ENCODE measurements at places on chromosomes 1 and 21. TPM values are rescaled to one million over a fixed set of nuclear protein-coding genes. Genes with fewer than 3 reads are reported as not detected.

The PTGER3 gene
- total RNA-seq, result 0.38 TPM

- DNase-seq, result peak; percentile 61
- H3K36me3 ChIP-seq, result peaks cover 13% of the 10 kb centered on the region
- no peaks in the 10 kb centered on the region for H3K27me3 ChIP-seq
- H3K4me1 ChIP-seq, result no peaks in the 10 kb centered on the region
- H3K4me3 ChIP-seq, result no peak overlapping the region
Measured at GRCh38 chr1:231357831-231358354, 19.8 kb downstream of the SPRTN start.

DNA sequence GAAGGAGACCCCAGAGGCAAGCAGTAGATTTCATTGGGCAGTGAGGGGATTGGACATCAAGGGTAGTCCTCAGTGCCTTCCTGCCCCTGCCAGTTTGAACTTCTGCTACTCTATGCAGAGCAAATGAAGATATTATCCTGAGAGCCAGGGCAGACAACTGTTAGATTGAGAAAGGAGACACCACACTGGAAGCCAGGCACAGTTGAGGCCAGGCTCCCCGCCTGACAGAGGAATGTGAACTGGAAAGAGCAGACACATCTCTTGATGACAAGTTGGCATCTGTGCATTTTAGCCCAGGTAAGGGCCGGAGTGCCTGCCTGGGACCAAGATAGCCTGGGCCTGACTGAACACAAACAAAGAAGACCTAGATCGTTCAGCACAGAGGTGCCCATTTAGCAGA, 16.0 kb downstream of the SH3BGR start:
- H3K4me3 ChIP-seq, result no peak overlapping the region
- H3K27ac ChIP-seq, result no peak overlapping the region
- no peaks in the 10 kb centered on the region for H3K36me3 ChIP-seq
- no peaks in the 10 kb centered on the region for H3K27me3 ChIP-seq

The DMBX1 gene
- 5.6 TPM for total RNA-seq

- H3K4me3 ChIP-seq, result no peak overlapping the region
- peak overlapping the region; percentile 7 for H3K27ac ChIP-seq
- no peaks in the 10 kb centered on the region for H3K27me3 ChIP-seq
- H3K4me1 ChIP-seq, result peaks cover 5% of the 10 kb centered on the region
- DNase-seq, result no peak
- H3K36me3 ChIP-seq, result peaks cover 1% of the 10 kb centered on the region
Measured at GRCh38 chr1:39047374-39048229, 21.5 kb downstream of the NDUFS5 start.

The FCRL4 gene
- total RNA-seq, result not detected

DNA sequence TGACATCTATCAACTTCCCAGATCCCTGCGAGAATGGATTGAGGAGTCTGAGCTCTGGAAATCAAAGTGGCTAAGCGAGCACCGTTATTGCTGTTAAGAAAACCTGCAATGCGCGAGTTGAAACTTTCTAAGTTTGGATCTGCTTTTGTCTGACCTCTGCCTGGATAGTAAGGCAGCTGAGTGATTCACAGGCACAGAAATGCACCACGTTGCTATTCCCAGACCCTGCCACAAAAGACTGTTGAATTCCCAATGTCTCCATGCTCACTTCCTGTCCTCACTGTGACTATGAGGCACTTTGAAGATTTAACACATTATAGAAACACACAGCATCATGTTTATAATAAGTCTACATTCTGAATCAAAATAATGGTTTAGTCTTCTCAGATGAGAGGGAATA, 27.1 kb upstream of the CNIH3 start:
- DNase-seq, result no peak
- H3K27ac ChIP-seq, result no peak overlapping the region
- H3K36me3 ChIP-seq, result no peaks in the 10 kb centered on the region
- H3K4me1 ChIP-seq, result no peaks in the 10 kb centered on the region
- H3K4me3 ChIP-seq, result no peak overlapping the region

DNA sequence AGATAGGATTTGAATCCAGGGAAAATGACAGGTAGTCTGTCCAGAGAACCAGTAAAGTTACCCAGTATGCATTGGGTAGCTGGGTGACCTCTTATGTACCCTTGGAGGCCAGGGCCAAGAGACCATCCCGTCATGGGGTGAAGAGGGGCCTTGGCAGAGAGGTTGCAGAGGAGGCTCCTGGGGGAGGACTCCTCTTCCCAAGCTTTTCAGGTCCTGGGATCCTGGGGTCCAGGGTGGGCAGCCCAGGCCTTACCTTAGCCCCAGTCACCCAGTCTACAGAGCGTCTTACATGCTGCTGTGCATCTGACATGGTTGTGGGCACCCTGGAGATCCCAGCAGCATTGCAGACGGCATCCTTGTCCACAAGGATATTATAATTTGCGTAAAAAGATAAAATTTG, 14.0 kb downstream of the PMF1 start:
- H3K27ac ChIP-seq, result no peak overlapping the region
- no peaks in the 10 kb centered on the region for H3K4me1 ChIP-seq
- no peak for DNase-seq
- H3K36me3 ChIP-seq, result peaks cover 53% of the 10 kb centered on the region
- no peak overlapping the region for H3K4me3 ChIP-seq
- no peaks in the 10 kb centered on the region for H3K27me3 ChIP-seq

DNA sequence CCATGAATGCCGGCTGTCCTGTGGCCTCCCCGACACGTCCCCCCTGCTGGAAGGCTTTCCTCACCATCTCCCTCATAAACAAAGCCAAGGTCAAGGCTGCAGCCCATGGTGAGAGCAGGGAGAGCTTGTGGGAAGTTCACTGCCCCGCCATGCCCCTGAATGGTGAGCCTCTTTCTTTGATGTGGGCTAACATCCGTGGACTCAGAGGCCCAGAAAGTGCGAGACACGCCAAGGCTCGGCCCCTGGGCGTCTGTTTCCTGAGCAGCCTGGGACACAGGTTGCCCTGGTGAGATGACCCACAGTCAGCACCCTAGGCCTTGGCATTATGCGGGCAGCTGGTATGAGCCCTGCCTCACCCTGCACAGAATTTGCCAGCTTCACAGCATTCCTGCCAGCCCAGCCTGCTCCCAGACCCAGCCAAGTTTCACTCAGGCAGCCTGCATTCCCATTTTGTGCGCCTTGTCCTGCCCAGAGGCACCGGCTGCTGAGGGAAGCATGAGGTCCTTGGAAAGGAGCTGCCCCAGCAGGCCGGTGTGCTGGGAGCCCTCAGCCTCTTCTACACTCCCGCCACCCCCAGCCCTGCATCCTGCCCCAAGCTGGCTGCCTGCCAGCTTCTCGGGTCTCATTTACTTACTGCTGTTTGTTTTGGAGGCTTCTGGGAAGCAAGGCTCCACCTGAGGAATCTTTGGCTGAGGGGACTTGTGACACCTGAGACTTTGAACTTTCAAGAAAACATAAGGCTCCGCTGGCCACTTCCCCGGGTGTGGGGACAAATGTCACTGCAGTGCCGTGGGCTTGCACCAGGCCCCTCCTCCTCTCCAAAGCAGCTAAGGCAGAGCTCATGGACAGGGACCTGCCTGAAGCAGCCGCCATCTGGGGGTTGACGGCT, 31.9 kb downstream of the NEK2 start:
- H3K27me3 ChIP-seq, result no peaks in the 10 kb centered on the region
- no peaks in the 10 kb centered on the region for H3K36me3 ChIP-seq
- H3K4me3 ChIP-seq, result no peak overlapping the region
- DNase-seq, result peak; percentile 77

Measured in endodermal cell (in vitro differentiated cells).